ENCODE measurements at places on chromosomes 2 and 18.

- DNase-seq = no peak
Observed at GRCh38 chr2:214706986-214707385, 102.5 kb downstream of the BARD1 start.

GRCh38 chr2:41967476-41968181, 80.2 kb upstream of the PKDCC start:
- no peak for DNase-seq

GRCh38 chr18:46338766-46339165, 234.6 kb downstream of the HAUS1 start:
- DNase-seq = no peak

DNA sequence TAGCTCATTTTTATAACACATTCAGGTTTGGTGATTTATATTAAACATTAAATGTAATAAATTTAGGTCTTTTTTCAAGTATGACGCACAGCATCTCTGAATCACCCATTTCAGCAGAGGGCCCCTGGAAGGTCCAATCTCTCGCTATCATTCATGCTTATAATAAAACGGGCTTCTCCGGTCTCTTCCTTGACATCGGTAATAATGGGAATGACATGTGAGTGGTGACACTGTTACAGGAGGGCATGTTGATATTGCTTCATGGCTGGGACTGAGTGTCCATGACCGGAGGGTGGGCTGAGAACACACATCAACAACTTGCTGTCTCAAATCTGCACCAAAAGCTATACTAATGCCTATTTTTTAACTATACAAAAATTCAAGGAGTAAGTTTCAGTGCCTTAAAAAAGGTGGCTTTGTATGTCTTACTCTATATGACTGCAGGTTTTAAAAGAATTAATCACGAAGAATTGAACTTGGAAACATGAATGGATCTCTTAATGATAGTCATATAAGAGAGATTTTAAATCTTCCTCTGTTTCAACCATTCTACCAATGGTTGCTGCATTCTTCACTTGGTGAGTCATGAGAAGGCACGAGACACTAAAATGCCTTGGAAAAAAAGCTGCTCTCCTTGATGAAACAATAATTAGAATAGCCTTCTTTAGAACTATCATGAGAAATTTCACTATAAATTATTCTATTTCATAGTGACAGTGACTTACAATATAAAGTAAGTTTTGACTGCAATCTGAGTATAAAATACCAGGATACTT, 101.9 kb upstream of the NRP2 start:
- DNase-seq = no peak
